ENCODE measurements at places on chromosomes 4 and X.

GRCh38 chr4:101022151-101023024 is 324.9 kb downstream of the PPP3CA start:
- DNase-seq = no peak

DNA sequence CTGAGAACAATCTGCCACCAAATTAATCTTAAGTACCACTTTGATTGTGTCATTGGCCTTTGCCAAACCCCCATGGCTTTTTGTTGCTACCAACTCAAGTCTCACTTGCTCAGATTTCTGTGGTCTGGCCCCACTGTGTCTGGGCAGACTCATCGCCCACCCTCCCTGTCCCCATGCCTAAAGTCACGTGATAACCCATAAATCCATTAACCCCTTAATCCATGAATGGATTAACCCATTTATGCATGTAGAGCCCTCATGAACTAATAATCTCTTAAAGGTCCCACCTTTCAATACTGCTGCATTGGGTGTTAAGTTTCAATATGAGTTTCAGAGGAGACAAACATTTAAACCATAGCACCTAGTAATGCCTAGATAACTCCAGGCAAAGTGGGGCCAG is 78.5 kb upstream of the BLTP1 start:
- DNase-seq = no peak

GRCh38 chr4:608236-608635 is 17.1 kb upstream of the PDE6B start:
- DNase-seq = no peak

GRCh38 chr4:107792711-107793110 is 32.0 kb upstream of the SGMS2 start:
- DNase-seq = no peak
